Epithelial cell of esophagus (primary cell): ENCODE measurements at places on chromosomes 2 and 18.

- DNase-seq: no peak
Observed at GRCh38 chr2:109339519-109339966, 210.5 kb downstream of the SH3RF3 start.

GRCh38 chr2:60492548-60492947, 60.9 kb downstream of the BCL11A start:
- no peak for DNase-seq

GRCh38 chr18:9988665-9989064, 74.8 kb downstream of the VAPA start:
- DNase-seq: no peak

DNA sequence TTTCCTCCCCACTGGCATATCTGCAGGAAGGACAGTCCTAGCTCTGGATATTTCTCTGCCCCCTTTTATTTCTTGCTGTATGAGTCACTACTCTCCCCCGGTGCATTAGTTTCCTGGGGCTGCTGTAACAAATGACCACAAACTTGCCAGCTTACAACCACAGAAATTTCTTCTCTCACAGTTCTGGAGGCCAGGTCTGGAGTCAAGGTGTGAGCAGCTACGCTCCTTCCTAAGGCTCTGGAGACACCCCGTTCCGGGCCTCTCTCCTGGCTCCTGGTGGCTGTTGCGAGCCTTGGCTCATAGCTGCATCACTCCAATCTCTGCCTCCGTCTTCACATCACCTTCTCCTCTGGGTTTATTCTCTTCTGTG, 34.1 kb downstream of the PTPRM start:
- DNase-seq: peak; percentile 14

DNA sequence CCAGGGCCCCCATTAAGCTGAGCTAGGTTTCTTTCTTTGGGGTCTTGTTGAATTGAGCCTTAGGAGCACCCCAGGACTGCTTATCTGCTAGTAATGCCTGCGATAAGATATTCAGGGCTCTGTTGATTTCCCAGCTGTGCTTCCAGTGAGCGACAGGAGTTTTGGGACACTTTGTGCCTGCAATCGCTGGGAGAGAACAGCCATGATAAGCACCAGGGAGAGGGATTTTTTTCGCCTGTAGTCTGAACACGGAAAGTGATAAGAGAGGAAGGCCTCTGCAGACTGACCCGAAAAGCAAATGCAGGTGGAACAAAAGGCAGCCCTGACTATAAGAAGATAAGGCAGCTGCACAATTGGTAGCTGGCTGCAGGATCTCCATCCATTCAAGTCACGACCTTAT, 244.3 kb downstream of the CNTNAP5 start:
- no peak for DNase-seq

DNA sequence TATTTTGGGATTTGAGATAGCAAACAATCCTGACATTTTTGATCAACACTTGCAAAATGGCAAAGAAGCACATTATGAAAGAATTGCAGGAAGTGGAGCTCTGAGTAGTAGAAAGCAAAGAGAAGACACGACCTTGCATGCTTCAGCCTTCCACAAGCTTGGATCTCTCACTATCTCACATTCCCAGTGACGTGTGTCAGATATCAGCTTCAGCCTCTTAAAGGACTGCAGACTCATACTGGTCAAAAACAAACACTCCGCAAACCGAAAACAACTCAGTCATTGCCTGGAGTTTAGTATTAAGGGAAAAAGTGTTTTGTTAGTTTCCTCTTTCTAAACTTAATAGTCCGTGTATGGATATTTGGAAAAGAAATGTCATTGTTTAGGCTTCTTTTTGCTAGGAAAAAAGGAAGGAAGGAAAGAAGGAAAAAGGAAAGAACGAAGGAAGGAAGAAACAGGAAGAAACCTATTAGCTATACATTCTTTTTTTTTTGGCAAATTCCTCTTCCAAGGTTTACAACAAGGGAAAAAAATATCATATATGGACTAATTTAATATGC, 32.6 kb upstream of the SLC40A1 start:
- DNase-seq: peak; percentile 89

DNA sequence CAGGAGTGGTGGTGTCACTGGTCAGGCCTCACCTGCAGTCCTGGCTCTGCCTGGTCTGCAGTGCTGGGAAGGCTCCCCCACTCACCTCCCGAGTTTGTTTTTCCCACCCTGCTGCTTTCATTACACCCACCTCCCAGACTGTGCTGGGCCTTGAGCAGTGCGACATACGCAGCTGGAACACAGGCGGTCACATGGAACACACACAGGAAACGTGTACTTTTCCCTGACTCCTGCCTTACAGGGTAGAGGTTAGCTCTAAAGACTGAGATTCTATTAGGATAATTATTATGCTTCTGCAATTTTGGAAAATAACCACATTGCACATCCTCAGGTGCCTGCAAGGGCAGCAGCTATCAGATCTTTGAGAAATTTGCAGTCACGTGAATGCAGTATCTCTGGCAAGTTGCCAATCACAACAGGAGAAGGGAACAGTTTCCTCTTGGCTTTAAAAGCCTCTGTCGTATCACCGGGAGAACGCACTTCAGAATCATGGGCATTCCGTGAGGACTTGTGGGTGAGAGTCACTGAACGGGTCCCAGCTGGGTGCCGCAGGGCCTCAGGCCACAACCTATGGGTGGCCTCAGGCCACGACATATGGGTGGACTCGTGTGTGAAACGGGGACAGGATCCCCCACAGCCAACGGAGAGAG, 136.5 kb downstream of the ZNF236 start:
- no peak for DNase-seq

- peak; percentile 36 for DNase-seq
Observed at GRCh38 chr18:21598726-21599584, 1.5 kb downstream of the ESCO1 start.

- no peak for DNase-seq
Observed at GRCh38 chr2:238791354-238791753, 56.5 kb upstream of the TWIST2 start.

GRCh38 chr18:78407466-78407844, 572.2 kb upstream of the SALL3 start:
- DNase-seq: no peak

DNA sequence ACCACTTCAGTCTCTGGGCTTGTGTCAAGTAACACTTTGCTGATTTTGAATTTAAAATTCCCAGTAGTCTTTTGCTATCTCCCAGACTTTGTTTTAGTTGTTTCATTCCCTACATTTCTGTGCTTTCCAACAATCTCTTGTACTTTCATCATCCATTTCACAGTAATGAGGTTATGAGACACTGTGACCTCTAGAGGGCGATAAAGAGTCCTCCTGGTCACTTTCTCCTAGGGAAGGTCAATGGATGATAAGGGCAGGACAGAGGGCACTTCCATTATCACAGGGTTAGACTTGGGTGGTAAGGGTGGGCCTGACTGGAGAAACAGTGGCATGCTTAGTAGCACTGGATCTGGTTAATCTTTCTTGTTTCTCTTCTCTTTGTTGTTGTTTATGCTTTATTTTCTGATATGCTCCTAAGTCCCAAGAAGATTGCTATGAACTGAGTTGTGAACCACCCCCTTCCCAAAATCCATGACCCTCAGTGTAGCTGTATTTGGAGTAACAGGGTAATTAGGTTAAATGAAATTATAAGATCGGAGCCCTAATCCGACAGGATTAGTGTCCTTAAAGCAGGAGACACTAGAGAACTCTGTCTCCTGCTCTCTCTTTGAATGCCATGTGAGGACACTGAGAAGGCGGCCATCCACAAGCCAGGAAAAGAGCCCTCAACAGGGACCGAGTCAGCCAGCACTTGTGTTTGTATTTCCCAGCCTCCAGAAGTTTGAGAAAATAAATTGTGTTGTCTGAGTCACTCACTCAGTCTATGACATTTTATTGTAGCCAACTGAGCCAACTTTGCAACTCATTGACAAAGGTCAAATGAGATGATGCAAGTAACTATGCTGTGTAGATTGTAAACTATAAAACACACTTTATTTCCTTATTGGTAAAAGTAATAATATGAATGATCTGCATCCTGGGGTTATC, 779.2 kb downstream of the CNTNAP5 start:
- peak; percentile 24 for DNase-seq

DNA sequence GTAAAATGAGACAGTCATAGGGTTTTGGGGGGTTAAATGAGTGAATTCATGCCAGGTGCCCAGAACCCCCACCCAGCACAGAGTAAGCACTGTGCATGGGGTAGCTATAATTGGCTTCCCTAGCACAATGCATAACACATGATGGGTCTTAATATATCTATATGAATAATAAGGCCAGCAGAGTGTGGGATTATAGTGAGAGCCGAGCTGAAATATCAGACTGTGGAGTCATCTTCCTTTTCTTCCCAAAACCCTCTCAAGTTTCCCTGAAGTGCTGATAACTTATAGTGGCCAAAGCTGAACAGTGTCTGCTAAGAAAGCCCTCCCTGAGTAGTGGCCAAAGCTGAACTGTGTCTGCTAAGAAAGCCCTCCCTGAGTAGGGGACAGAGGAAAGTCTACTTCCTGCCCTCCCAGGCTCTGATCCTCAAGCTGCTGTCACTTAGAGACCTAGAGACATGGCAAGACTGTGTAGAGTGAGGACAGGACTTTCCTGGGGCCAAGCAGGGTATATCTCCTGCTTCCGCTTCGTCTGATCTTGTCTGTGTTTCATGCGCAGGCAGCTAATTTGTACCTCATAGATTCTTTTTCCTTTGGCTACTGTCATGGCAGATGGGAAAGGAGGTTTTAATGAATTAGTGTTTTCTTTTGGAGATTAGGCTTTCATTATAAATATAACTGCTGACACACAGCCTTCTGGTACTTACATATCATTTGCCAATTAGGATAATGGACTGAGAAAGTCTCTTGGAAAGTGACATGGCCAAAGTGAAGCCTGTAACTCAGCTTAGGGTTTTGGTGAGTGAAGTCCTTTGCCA, 94.9 kb downstream of the FHOD3 start:
- DNase-seq: no peak

GRCh38 chr2:221154176-221154575, 417.9 kb downstream of the EPHA4 start:
- no peak for DNase-seq

DNA sequence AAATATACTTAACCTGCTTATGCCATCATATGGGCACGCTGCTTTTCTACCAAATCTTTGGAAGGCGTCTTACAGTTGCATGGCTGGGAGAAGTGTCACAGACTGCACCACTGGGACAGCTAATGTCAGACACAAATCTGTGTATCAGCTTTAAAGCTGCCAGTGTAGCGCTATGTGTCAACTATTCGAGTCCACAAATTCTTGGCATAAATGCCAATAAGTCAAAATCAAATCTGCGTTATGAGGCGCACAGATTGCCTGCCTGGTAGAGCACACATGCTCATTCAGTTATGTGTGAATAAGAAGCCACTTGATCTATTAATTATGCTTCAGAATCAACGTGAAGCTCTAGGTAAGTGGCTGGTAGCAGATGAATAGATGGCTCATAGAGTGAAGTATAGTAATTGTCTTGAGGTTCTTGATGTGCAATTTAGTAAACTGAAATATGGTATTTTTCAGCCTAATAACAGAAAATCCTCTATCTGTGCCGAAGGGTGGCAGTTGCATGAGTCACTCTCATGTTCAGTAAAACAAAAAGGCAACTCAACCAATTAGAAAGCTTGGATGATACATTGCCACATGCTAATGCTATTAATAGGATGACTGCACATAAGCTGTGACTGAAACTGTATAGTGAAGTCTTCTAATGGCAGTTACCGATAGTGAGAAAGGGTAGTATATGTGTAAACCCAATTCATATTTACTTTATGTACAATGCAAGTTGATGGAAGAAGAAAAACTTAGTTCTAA, 52.0 kb downstream of the DCC start:
- DNase-seq: no peak

DNA sequence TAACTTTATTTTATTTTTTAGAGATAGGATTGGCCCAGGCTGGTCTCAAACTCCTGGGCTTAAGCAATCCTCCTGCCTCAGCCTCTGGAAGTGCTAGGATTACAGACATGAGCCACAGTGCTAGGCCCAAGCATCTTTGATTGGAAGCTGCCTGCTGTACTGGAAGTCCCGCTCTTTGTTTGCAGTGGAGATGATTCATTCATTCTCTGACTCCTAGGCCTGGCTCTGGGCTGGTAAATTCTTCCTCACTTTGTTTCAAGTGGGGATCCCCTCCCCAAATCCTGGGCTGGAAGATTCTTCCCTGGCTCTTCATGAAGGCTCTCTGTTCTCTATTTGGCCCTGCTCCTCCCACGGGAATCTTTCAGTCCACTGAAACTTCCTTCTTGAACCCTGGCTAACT, 81.9 kb downstream of the NEURL3 start:
- peak; percentile 79 for DNase-seq

GRCh38 chr18:42274488-42275137, 319.6 kb downstream of the PIK3C3 start:
- peak; percentile 13 for DNase-seq

GRCh38 chr18:58128381-58129374, 84.7 kb downstream of the NEDD4L start:
- no peak for DNase-seq

- no peak for DNase-seq
Observed at GRCh38 chr2:213087040-213087439, 64.4 kb downstream of the IKZF2 start.

GRCh38 chr2:11465485-11466306, at the start of gene E2F6:
Gene E2F6 (minus strand): TSS chr2:11466161. CDS start chr2:11465879, 282 bp downstream.
- peak; percentile 94 for DNase-seq

GRCh38 chr2:85430752-85431569, 12.4 kb downstream of the SH2D6 start:
- DNase-seq: no peak

- DNase-seq: no peak
Observed at GRCh38 chr2:118054213-118055008, 33.9 kb upstream of the INSIG2 start.

GRCh38 chr2:210210185-210210584, 15.1 kb downstream of the ACADL start:
- DNase-seq: no peak

DNA sequence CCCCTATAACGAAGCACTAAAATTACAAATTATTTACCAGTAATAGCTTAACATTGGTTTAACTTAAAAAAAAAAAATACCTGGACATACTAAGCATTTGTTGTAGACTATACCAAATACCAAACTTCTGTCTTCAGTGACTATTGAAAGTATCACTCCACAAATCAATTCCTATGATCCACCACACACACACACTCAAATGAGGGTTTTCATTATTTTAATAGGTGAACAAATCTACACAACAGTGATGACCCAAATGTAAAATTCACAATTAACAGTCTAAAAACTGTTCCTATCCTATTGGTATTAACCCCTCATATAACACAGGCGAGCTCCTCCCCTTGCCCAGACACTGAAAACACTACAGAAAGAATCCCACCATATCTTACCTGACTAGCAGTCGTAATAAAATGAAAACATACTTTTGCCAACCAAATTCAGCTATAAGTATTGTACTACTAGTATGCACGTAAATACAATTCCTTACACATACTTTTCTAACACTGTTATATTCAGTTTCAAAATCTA, 2.5 kb downstream of the SP3 start:
- DNase-seq: no peak

DNA sequence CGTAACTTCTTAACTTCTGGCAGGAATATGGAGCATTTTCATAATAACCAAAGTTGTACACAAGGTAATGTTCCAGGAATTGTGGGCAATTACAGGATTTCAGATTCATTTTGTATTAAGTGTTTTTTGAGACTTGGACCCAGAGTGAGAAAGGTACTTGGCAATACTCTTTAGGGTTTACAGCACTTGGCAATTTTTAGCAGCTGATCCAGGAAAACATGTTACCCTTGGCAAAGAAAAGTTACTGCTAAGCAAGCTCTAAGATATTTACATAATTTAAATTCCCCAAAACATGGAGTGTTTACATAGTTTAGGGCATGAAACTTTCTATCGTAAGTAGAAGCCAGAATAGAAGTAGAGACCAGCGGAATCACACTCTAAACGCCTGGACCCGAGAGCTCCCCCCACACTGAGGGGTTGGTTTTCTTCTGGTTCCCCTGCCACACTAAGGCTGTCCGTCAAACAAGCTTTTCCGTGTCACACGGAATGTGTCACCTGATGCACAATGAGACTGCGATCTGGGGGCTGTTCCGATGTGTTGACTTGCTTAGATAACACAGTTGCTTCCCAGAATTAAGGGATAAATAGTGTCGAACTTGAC, 177.1 kb downstream of the PTGR3 start:
- DNase-seq: no peak
